Ammon's horn (tissue), 1 donor: ENCODE measurements at places on chromosomes 3 and 15.

DNA sequence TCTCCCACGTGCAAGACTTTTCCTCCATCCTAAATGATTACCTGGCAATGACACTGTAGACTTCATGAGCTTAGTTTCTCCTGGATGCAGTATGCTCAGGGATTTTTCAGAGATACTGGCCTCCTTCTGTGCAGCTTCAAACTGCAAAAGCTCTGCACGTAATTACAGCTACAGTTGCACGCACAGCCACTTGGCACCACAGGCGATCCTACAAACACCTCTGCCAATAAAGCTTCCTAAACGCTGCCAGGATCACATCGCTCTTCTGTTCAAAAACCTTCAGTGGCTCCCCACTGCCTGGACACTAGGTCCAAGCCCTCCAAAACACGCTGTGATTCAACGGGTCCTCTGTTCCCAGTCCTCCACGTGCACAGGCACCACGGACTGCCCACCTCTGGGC is 49.5 kb downstream of the NUP210 start:
- peak; percentile 52 for DNase-seq

DNA sequence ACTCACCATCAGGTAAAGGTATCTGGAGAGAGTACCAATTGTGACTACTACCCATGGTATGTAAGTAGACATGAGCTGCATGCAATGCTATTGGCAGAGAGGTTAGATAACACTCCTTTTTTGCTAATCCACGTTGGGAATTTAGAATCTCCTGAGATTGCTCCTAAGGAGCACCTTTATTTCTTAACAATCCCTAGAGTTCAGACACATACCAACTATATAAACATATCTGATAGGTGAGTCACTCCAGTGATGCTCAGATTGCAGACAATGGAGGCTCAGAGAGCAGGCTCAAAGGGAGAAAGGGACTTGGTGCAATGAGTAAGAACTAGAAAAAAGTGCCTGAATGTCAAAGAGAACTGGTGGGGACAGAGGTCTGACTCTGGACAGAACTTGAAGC is 47.0 kb upstream of the LRRFIP2 start:
- DNase-seq: no peak

DNA sequence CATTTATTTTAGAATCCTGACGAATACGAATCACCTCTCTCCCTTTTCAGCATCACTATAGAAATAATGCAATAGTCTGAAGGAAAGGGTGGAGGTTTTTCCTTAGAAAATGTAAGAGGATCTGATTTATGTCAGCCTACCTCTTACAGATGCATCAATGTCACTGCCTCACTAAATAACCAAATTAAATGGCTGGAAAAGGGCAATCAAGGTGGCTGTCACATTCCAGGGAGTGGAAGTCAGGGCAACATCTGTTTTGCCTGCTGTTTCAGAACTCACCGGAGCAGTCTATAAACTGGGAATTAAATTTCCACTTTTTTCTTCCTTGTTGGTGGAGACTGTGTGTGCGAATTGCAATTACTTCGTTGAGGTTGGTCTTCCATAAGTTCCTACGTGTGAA is 299.3 kb upstream of the PDZRN3 start:
- DNase-seq: no peak

DNA sequence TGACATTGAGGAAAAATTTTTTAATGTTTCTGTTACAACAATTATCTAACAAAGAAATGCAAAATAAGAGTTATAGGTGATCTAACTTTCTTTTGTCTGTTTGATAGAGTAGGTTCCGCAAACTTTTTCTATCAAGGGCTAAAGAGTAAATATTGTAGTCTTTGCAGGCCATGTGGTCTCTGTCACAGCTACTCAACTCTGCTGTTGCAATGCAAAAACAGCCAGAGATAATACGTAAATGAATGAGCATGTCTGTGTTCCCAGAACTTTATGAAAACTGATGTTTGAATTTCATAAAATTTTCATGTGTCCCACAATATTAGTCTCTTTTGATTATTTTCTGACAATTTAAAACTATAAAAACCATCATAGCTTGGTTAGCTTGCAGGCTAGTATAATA is 73.3 kb downstream of the SLC24A1 start:
- no peak for DNase-seq

GRCh38 chr15:27587810-27588209 is 511.3 kb downstream of the OCA2 start:
- no peak for DNase-seq

GRCh38 chr3:128485282-128486204 is 7.5 kb downstream of the GATA2 start:
- no peak for DNase-seq

DNA sequence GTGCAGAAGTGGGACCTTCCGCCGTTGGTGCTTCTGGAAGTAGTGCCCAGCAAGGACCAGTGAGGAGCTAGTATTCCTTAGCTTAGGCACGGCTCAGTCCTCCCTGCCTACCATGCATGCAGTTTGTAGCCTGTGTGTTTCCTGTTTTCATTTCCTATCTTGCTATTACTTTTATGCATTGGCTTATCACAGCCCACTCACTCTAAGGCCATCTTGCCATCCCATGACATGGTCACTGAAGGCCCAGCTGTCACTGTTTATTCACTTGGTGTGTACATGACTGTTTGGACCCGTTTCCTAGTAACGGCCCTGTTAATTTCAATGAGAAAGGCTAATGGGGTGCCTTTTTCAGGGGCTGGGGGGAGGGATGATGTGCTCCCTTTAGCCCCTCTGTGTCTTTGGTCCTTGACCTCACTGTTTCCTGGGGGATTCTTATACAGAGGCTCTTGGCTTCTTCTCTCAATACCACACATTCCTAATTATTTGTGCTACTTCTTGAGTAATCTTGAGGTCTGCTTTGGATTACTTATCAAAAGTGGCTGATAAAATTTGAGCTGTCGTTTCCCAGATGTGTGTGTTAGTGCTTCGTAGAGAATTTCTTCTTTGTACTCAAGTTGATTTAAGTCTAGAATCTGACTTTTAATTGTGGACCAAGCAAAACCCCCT is 24.5 kb upstream of the TRAK1 start:
- DNase-seq: no peak
